ENCODE measurements at places on chromosomes 6 and 20.

DNA sequence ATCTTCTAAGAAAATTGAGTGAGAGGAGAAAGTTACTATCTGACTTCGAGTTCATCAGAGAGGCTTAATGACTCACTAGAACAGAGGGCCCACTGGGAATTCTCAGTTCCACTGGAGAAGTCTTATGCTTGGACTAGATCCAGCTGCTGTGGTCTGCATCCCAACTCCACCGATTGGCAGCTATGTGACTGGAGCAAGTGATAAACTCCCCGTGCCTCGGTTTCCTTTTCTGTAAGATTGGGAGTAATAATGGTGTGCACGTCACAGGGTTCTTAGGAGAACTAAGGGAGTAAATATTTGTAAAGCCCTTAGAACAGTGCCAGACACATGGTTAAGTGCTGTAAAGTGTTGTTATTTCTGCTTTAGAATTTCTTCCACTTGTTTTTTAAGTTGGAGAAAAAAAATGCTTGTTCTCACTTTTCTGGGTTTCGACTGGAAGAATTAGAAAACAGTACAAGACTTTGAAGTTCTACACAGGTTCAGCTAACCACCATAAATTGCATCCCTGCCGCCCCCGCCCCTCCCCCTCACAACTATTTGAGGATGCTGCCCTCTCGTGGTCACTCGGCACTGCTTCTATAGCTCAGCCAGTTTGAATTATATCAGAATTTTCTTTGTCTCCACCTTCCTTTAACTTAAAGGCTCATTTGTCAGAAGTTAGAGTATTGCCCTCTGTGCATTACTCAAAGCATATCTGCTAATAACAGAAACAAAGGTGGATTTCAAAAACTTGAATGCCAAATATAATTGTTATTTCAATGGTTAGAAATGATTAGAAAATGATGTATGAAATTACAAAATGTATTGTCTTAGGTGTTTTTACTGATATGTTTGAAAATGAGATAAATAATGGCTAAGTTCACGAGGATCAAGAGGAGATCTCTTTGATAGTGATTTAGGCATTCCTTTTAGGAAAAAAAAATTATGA, 95.0 kb upstream of the IFNGR1 start:
- DNase-seq: peak; percentile 90

GRCh38 chr6:146224449-146224848, 195.6 kb downstream of the GRM1 start:
- no peak for DNase-seq

DNA sequence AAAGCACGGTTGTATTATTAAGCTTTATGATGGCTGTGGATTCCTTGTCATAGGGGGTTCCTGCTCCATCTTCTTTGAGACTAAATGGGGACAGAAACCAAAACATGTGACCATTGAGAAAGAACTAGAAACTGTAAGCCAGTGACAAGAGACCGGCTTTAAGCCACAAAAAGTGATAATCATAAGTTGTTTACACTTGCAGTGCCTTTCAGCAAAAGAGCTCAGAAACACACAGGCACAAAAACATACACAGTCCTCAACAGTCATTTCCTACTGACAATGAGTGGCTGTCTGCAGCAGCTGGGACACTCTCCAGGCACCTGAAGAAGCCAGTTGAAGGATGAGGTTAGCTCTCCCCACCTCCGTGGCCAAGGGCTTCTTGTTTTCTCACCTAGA, 20.0 kb upstream of the UBE2J1 start:
- DNase-seq: no peak

DNA sequence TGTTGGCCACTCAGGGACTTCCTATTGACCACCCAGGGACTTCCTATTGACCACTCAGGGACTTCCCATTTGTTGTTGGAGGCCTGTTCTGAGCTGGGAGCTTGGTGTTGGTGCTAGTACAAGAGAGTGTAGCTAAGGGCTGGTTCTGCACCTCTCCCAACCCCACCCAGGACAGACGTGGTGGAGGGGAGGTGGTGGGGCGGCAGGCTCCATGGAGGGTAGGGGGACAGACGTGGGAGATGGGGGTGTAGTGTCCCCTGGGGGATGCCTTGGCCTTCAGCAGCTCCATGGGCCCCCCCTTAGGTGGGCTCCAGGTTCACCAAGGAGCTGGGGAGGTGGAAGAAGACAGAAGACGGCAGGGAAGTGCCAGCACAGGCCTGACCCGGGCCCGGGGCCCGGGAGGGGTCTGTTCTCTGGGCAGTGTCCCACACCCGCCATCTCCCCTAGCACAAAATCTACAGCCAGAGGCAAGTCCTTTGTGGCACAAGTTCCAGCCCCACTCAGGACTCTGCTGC, 33.9 kb downstream of the CHRNA4 start:
- DNase-seq: no peak

GRCh38 chr20:36504295-36504694, 37.0 kb upstream of the MYL9 start:
- no peak for DNase-seq

- no peak for DNase-seq
Measured at GRCh38 chr6:5499644-5500306, 238.5 kb downstream of the FARS2 start.

DNA sequence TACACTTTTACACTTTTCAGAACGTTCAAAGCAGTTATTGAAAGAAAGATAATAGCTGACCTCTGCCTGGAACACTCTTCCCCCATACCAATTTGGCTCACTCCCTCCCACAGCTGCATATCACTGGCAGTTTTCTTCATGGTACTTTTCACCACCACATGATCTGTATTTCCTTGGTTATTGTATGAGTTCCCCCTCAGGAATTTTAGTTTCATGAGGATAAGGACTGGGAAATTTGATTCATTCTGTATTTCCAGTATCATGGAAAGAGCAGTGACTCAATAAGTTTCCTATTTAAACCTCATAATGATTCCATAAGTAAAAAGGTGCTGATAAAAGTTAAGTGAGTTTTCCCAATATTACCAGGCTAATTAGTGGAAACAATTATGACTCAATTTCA, 16.0 kb downstream of the HTR1B start:
- no peak for DNase-seq

DNA sequence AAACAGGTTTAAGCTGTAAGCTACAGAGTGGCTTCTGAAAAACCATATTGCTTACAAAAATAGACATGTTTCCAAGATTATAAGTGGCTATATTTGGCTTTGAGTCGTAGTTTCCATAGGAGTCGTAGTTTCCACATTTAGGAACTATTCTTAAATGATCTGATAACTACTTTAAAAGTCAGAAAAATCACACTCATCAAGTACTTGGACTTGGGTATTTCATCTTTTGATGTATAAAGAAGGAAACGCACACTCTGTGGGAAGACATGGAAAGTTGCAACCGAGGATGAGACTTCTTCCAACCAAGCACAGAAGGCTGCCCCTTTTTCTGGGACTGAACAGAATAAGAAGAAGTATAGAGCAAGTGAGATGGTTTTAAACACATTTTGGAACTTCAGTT, 118.3 kb downstream of the KHDRBS2 start:
- DNase-seq: no peak

- peak; percentile 63 for DNase-seq
Measured at GRCh38 chr6:31197559-31198305, 27.2 kb upstream of the POU5F1 start.

GRCh38 chr20:11204926-11205768, 531.3 kb upstream of the JAG1 start:
- peak; percentile 88 for DNase-seq

DNA sequence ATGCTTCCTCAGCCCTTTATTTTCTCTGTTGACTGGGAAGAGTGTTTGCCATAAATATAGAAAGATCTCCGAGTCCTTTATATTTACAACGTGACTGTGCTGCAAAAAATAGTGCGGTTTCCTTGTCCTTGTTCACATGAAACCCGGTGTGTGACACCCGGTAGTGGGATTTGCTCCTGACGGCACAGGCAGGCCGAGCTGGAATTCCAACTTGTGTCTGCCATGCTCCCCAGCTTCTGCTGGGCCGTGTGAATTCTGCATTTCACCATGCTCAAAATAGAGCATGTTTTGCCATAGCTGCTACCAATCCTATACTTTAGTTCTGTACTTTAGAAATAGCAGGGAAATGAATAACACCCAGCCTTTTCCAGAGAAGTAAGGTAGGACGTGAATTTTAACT, 60.3 kb upstream of the PDE10A start:
- no peak for DNase-seq

DNA sequence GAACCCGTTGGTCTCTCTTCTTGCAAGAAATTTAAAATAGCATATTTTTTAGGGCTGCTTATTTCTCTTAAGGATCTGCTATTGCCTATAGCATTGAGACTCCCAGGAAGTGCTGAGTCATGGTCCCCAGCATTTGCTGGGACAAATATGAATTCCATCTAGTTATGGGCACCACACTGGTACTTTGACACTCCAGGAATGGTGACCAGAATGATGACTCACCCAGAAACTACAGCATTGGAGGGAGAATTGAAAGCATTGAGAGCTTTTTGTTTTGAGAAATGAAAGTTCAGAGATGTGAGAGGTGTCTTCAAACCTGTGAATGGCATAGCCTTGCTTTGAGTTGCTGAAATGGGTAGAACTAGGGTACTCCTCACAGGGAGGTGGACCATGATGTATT, 699.7 kb downstream of the DHX35 start:
- peak; percentile 23 for DNase-seq

DNA sequence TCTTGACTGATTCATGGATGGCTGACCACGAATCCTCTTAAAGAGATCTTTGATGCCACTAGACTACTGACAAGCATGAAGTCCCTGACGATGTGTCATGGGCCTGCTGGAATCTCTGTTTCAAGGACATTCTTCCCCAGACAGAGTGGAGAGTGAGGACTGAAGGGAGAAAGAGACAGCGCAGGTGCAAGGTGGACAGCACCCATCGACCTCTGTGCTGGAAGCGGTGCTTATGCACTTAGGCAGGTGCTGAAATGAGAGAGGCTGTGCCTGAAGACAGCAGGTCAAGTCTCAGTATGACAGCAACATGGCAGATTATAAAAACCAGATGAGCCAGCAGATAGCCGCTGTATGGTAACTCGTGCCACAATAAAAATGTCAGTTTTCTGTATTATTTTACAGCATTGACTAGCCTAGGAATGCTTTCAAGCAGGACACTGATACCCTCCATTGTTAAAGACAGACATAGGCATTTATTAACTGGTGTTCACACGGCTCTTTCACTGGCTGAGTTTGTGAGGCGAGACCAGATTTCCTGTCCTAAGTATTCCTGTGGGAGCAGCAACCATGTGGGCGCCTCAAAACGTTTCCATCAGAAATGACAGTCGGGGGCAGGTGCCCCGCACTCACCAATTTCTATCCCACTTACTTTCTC, 47.5 kb downstream of the FOXC1 start:
- DNase-seq: no peak

DNA sequence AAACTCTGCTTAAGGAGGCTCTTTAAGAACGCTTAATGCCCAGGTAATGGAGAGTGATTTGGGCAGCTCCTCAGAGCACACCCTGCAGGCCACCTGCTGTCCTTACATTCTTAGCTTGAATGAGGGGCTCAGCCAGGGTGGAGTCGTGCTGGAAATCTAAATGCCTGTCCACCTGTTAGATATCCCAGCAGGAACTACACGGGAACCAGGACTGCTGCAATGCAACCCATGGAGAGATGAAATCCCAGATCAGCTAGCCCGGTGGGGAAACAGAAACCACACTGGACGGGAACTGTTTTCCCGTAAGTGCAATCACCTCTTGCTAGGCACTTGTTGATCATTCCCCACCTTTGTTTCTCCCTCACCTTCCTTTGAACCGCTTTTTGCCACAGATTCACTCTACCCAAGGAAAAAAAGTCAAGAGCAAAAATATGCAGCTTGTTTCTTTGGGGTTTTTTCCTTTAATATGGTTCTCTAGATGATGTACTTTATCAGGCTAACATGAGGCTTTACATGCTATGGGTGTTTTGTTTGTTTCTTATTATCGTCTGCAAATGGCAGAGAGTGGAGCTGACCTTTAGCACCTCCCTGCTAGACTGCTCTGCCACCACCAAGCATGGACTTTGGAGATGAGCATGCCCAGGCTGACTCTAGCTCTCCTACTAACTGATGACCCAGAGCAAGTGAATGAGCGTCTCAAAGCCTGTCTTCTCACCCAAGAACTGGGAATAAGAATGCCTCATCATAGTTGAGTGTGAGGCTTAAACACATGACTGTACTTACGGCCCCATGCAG, 125.9 kb upstream of the TNFAIP3 start:
- DNase-seq: no peak

DNA sequence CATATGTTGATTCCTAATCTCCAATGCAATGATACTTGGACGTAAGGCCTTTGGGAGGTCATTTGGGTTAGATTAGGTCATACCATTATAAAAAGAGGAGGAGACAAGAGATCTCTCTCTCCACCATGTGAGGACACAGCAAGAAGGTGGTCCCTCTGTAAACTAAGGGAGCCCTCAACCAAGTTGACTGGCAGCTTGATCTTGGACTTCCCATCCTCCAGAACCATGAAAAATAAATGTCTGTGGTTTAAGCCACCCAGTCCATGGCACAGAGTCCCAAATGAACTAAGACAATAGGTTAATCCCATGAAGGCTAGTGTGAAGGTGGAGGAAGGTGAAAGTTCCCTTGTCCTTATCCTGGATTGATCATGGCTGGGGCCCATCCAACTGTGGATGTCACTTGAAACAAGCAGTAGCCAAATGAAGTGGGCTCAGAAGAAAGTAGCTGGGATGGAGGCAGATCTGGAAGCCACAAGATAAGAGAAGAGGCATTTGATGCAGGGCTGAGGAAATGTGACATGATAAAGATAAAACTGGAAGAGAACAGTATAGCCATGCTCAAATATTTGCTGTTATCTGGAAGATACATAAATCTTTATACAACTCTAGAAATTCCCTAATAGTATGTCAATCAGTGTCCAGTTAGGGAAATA, 99.9 kb downstream of the BANF2 start:
- DNase-seq: no peak

DNA sequence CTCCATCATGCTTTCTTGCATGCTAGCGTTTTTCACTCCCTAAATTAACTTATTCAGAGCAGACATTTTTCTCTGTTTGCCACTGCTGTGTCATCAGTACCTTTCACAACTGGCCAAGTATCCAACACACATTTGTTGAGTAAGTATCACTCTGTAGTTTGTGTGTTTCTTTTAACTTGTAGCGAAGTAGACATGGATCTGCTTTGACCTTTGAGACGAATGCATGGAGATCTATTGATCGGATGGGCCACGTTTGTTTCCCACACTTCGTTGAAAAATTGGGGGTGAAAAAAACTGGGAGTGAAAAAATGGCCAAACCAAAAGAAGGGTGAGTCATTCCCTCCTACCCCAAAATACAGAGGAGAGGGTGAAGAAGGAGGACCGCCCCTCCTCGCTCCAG, 12.9 kb upstream of the SLC9A8 start:
- DNase-seq: no peak

GRCh38 chr6:89350281-89350966, 2.1 kb downstream of the UBE2J1 start:
- DNase-seq: peak; percentile 50

DNA sequence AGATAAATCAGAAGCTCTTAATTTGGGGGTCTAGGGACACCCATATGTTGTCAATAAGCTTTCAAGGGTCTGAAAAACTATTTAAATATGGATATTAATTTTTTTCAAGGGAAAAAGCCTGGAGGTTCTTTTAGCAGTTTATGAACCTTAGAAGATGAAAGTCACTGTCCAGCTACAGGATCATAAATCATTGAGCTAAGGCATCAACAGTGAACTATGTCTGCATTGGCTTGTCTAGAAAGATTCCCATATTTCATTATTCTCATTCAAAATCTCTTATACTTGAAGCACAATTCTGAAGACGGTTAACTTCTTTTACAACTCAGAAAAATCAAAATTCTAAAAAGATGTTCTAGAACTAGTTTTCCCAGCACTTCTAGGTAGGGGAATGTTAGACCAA, 34.9 kb upstream of the SNX9 start:
- DNase-seq: no peak

- DNase-seq: no peak
Measured at GRCh38 chr6:51843456-51844056, 243.9 kb downstream of the PKHD1 start.

- DNase-seq: no peak
Measured at GRCh38 chr6:8439601-8440268, 4.4 kb upstream of the SLC35B3 start.

Data from choroid plexus epithelial cell (primary cell).